ENCODE measurements at places on chromosomes 12 and 14. TPM values are rescaled to one million over a fixed set of nuclear protein-coding genes. Genes with fewer than 3 reads are reported as not detected.
A peak's percentile ranks its signal among the peaks of the same experiment; 100 is the strongest.

The RD3L gene
- total RNA-seq, result not detected

DNA sequence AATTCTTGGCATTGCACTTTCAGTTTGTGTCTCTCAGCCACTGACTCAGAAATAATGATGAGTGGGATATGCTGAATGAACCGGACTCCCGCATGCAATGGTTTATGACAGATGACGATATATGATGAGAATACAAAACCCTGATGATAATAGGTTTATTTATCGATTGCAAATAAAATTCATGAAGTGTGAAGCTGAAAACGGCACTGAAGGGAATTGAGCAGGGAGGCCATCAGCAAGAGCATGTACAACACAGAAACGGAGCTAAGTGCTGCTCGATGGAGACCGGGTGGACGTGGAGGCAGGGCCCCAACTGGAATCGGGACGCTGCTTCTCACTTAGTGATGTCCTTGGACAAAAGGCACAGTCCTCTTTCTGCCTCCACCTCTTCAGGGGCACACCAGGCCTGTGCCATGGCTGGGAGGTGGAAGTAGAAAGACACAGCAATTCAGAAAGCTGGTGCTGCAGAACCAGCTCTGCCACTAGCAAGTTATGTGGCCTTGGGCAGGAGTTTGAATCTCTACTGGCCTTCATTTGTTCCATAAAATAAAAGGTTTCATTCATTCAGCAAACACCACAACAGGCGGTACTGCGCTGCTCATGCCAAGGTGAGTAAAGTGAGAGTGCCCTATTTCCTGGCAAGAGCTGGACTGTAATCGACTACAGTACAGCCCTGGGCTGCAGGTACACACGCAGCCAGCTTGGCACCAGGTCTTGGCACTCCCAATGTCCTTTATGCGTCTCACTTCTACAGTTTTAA is 117.0 kb downstream of the EGLN3 start:
- DNase-seq, result no peak

GRCh38 chr12:12612358-12612757 is 682 bp downstream of the CREBL2 start:
- no peak for DNase-seq

DNA sequence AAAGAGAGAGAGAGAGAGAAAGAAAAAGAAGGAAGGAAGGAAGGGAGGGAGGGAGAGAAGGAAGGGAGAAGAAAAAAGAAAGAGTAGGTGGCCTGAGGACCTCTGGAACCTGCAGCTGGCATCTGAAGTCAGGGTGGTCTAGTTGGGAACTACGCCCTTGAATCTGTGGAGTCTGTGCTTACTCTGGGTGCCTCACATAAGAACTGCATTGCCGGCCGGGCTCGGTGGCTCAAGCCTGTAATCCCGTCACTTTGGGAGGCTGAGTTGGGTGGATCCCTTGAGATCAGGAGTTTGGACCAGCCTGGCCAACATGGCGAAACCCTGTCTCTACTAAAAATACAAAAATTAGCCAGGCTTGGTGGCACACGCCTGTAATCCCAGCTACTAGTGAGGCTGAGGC is 10.0 kb upstream of the NRDE2 start:
- DNase-seq, result no peak

The VRTN gene
- not detected for total RNA-seq

GRCh38 chr12:108724054-108724889 is 7.0 kb downstream of the CORO1C start:
- peak; percentile 9 for DNase-seq

Measured in CD4-positive, CD25-positive, alpha-beta regulatory T cell (primary cell).